Stimulated activated CD4-positive, alpha-beta T cell treated with anti-CD3 and anti-CD28 coated beads, Interleukin-12 subunit alpha, Interleukin-12 subunit beta, amount 100 ng/mL, for 4 hours (primary cell): ENCODE measurements at places on chromosomes 1 and 21.

DNA sequence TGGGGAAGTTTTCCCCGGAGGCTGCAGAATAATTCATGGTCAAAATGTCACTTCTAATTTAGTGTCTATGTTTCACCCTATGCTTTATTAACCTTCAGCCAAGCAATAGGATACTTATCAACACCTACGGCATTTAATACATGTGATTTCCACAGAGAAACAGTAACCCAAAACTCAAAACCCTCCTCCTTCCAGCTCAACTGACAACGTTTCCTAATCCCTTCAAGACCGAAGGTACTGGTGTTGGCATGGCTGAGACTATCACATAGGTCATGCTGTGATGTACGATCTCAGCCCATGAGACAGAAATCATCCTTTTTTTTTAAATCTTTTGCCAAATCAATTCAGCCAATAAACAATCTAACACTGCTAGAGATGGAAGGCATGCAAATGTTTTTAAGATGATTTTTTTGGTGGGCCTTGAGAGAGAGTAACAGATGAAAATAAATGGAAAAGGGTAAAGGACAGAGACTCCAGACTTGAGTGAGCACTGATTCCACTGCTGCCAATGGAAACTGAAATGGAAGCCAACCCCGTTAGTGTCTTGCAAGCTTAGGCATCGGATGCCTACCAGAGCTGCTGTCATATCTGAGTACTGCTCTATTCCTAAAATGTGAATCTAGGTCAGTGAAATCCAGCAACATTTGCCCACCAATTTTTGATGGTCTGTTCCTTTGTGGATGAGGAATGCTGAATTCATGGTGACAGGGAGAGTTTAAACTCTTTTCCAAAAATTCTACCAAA is 63.4 kb upstream of the BCL10 start:
- no peak for DNase-seq

GRCh38 chr1:27856561-27857343 is 15.6 kb upstream of the THEMIS2 start:
- no peak for DNase-seq

GRCh38 chr1:219066631-219067349 is 106.9 kb upstream of the LYPLAL1 start:
- DNase-seq: no peak

- DNase-seq: no peak
Measured at GRCh38 chr1:115679141-115679611, 37.4 kb downstream of the VANGL1 start.

GRCh38 chr1:238063454-238063853 is 172.7 kb upstream of the ZP4 start:
- DNase-seq: no peak

GRCh38 chr1:41677620-41678019 is 193.1 kb upstream of the EDN2 start:
- no peak for DNase-seq

DNA sequence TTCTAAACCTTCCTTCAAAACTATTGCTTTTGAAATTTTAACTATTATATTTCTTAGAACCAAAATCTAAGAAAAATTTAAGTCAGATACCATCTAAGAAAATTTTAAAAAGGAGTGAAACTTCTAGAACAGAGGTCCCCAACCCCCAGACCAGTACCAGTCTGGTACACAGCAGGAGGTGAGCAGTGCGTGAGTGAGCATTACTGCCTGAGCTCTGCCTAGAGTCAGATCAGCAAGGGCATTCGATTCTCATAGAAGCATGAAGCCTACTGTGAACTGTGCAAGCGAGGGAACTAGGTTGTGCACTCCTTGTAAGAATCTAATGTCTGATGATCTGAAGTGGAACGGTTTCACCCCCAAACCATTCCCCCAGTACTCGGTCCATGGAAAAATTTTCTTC is 106.7 kb downstream of the VAV3 start:
- DNase-seq: no peak

GRCh38 chr1:14724678-14725077 is 126.2 kb downstream of the KAZN start:
- DNase-seq: no peak

DNA sequence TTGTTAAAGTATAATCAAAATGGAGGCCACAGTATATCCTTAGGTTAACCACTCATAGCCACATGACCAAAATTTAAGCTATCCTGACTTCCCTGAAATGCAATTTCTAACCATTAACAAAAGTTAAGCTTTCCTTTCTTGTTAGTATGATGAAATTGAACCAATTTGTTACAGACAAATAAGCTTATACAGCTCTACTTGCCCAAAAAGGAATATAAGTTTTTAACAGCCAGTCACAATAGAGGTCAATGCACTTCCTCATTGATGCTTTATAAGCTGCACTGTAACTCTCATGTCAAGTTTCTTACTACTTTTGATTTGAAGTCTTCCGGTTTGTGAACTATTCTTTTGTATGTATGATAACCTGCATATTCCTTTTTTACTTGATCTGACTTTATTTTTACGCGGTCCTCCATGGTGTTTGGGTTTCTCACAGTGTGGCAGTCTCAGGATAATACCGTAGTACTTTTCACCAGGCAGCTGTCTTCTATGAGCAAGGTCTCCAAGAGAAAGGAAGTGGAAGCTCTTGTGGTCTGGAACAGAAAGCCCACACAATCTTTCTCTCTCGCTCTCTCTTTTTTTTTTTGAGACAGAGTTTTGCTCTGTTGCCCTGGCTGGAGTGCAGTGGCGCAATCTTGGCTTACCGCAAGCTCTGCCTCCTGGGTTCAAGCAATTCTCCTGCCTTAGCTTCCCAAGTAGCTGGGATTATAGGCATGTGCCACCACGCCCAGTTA is 331.6 kb downstream of the SRGAP2C start:
- no peak for DNase-seq

DNA sequence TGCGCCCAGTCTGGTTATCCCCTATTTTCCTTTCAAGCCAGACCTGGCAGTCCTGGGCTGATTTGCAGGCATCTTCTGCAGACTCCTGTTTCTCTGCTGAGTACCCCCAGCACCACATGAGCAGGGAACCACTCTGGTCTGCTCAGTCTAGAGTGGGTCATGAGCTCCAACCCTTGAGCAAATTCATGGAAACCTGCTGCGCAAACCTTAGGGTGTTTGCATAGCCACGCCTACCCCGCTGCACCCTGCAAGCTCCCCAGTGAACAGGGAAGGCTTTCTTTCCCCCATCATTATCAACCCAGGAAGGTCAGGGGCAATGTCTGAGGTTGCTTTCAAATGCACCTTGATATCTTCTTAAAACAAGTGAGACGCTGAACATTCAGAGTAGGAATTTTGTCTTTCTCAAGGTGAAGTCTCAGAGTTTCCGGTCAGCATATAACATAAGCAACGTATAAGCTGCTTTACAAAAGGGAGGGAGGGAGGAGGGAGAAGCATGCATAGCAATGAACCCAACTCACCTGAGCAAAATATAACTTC is 11.1 kb upstream of the KCNE1 start:
- DNase-seq: no peak

DNA sequence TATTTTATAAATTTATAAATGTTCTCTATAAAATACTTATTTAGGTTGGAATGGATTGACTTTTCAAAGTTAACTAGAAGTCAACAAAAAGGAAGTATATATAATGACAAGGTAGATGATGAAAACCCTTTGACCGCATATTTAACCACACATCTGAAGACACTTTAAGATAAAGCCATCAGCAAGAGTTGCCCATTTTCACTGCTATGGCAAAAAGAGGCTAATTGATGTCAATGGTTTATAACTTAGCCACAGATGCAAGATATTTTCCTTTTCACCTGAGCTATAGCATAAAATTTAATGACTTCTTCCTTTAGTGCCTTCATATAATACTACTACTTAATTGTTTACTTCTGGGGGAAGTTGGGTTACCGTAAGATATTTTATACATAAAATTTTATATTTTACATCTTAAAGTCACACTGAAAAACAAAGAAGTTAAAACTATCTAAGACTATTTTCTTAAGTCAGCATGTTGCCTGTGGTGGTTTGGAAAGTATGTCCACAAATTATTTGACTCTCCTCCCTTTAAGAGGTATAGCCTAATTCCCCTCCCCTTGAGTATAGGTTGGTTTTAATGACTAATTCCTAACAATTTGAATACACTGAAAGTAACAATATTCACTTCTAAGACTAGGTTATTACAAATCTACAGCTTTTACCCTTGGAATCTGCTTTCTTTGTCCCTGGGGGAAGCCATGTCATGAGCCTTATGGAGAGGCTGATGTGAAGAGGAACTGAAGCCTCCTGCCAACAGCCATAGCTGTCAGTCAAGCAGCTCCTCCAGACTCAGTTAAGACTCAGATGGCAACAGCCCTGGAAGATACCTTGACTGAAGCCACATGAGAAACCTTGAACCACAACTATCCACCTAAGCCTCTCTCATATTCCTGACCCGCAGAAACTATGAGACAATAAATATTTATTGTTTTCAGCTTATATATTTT is 40.3 kb upstream of the LRRC8B start:
- DNase-seq: no peak

GRCh38 chr1:65525266-65526048 is 105.0 kb downstream of the LEPR start:
- no peak for DNase-seq
